ENCODE measurements at places on chromosomes 5 and 9. TPM values are rescaled to one million over a fixed set of nuclear protein-coding genes. Genes with fewer than 3 reads are reported as not detected.

DNA sequence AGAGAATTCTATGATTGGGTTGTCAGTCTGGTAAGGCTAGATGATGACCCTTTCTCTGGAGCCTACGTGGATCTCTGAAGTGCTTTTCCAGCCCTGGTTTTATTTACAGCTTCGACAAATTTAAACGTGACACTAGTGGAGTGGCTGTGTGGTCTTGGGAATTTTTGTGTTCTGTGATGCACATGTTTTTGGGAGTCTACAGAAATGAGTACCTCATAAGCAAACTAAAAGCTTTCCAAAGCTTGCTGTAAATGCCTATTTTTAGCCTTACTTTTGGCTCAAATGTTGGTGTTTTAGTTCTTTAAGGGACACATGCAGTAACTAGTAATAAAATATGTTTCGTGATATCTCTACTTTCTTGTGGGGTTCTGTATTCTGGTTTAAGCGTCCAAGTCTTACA is 3.3 kb downstream of the LARP1 start:
- no peak for DNase-seq

SQSTM1 gene
- 97.0 TPM for total RNA-seq

DNA sequence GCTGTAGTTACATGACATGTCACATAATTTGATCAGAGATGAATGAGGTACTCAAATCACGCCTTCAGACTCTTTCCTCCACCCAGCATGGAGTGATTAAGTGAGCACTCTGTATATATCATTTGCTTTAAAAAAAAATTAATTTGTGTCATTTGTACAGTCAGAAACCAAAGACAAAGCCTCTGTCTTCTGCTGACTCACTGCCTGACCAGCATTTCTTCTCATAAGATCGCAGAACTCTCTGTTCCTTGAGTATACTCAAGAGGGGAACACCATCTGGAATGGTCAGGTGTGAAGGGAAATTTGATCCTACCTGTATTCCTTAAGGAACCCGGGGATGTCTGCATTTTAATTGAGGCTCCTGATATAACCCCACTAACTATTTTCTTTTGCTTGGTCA is 254.4 kb downstream of the FAM114A2 start:
- no peak for DNase-seq

DNA sequence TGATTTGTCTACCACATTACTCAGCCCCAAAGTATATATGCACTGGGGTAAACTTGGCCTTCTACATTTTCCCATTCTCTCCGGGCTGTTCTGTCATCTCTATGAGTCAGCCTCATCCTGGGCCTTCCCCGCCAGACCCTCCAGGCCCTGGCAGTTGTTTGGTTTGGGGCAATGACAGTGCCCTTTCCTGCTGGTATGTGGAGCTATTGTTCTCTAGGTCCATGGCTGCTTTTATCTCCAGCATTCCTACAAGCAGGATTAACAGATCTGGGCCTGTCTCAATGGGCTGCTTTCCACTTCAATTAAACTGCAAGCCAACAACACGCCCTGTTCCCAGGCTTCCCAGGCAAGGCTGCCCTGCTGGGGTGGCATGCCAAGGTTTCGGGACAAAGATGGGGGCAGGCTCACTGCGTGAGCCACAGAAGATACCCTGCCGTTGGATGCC is 136.4 kb downstream of the SLIT3 start:
- DNase-seq, result no peak

DNA sequence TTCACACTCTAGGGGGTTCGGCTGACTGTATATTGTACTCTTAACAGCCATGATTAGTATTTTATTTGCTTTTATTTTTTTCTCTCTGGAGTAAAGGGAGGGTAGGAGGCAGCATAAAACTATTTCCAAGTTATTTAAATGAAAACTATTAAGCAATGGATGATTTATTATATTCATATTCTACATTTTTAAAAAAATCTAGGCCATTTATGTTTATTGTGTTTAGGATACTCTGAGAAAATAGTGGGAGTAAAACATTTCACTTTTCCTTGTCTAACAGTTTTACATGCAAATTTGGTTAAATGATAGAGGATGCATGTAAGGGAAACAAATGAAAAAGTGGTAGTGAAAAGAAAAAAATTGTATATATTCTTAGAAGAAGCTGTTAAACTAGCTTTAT is 276.3 kb downstream of the GAS1 start:
- DNase-seq, result no peak

DNA sequence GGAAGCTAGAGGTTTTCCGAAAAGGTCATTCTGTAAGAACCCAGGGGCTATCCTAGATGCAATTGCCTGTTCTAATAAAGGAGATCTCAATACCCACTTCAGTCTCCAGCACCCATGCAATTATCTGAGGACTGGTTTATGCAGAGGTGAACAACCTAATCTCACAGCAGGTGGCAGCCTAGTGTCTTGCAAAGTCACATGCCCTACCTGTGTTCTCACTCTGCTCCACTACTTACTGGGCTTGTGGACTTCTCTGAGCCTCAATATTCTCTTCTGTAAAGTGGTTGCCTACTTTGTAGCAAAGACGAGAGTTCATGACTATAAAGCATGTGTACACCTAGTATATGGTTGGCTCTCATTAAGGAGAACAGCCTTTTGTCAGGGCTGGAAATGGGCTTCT is 21.0 kb upstream of the ALDH1B1 start:
- no peak for DNase-seq

DNA sequence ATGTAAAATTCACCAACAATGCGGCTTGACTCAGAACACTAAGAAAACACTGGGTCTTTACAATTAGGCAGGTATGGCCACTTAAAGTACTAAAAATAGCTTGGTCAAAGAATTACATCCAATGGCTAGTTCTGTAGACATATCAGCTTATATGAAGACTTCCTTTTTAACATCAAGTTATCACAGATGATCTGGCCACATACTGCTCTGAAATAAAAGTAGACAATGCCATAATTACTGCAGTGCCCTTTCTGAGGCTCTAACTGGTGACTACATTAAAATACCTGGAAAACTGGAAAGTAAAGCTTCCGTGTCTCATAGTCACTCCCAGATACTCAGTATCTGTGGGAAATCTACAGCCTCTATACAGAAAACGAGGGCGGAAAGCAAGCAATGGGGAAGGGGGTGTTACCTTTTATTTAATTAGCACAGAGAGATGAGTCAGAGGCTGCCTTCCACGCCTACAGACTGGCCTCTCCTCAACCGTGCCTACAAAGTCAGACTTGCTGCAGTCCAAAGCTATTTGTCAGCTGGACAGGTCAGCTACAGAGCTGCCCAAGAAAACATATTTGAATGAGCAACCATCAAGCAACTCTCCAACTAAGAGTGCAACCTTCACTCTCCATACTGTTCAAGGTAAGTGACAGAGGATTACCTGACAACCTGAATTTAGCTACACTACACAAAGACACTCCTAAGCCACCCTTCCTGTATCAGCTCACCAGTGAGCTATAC is 8.7 kb downstream of the SERINC5 start:
- no peak for DNase-seq

DNA sequence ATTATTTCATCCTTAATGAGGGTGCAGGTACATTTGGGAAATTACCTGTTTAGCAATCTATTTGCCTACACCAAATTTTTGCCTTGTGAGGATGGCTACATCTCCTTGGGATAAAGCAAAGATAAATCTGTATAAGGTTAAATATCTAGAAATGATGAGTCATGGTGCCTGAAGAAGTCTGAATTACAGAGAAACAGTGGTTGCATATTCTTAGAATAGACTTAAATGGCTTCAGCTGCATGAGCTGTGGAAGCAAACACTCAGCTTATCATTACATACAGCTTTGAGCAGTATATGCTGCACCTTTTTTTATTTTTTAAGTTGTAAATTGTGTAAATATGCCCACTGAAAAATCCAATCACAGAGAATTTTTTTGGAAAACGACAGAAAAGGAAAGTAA is 153.5 kb downstream of the RAPGEF6 start:
- DNase-seq, result no peak

PCDHB14 gene
- total RNA-seq, result 16.5 TPM

CCNO gene
- not detected for total RNA-seq

GRCh38 chr5:59198832-59199231 is 616.0 kb downstream of the RAB3C start:
- no peak for DNase-seq

Measured in glutamatergic neuron (in vitro differentiated cells).